ENCODE measurements at places on chromosomes 12 and 14.

GRCh38 chr14:71960494-71961353 is 28.5 kb downstream of the RGS6 start:
- DNase-seq: no peak

DNA sequence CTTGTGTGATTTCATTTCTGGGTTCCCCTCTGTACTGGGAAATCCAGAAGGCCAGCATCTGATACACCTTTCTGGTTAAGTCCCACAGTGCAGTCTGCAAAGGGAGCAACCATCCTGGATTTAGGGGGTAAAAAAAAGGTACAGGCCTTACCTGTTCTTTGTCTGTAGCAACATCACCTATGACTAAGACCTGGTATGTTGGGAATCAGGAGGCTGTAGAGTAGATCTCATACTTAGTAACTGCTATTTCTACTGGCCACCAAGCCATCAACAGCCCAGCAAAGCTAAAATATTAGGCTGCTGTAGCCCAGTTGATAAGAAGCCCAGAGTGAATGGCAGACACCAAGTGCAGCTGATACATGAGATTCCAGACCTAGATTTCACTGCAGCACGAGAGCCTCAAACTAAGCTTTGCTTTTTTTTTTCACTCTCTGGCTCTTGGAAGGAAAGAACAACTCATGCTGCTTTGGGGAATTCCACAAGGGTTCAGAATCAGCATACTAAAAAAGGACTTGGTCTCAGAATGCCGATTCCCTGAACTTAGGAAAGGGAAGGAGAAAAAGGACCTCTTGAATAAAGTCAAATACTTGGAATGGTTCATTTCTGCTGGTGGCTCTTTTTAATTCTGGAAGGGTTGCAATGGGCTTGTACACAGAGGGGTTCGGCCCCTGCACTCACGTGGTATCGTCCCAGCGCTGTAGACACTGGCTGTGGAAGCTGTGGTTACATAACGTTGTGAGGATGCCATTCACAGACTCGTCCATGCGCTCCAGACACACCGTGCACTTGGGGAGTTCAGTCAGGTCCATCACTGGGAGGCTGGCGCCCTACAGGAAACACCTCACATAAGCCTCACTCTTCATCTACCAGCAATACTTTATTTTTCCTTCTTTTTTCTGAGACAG is 20.5 kb downstream of the BRAP start:
- DNase-seq: no peak

DNA sequence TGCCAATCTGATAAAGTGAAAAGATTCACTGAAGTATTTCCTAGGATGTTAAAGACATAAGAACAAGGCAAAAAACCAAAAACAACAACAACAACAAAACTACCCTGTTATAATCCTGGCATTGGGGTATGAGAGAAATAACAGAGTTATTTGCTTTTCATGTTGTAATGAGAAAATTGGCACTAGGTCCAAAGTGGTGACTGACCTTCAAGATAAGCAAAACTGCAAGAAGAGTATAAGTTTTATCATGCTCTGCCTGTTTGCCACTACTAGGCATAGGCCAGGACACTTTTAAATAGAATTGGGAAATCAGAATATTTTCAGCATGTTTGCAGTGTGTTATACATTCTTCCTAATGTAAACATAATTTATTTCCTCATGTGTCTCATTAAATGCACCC is 140.1 kb upstream of the CPM start:
- no peak for DNase-seq

DNA sequence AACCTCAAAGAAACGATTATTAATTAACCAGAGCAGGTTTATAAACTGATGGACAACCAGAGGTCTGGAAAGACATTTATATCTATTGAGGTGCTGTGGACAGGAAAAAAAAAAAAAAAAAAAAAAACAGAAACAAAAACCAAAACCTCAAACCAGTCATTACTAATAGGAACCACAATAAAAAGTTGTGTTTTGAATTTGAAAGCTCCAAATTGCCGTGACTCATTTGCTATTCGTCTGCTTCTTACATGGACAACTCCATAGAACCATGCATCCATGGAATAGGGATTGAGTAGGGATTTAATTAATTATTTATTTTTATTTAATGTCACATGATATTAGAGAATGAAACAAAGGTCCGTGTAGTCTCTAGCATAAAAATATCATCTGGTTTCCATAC is 134.1 kb upstream of the SSTR1 start:
- no peak for DNase-seq

DNA sequence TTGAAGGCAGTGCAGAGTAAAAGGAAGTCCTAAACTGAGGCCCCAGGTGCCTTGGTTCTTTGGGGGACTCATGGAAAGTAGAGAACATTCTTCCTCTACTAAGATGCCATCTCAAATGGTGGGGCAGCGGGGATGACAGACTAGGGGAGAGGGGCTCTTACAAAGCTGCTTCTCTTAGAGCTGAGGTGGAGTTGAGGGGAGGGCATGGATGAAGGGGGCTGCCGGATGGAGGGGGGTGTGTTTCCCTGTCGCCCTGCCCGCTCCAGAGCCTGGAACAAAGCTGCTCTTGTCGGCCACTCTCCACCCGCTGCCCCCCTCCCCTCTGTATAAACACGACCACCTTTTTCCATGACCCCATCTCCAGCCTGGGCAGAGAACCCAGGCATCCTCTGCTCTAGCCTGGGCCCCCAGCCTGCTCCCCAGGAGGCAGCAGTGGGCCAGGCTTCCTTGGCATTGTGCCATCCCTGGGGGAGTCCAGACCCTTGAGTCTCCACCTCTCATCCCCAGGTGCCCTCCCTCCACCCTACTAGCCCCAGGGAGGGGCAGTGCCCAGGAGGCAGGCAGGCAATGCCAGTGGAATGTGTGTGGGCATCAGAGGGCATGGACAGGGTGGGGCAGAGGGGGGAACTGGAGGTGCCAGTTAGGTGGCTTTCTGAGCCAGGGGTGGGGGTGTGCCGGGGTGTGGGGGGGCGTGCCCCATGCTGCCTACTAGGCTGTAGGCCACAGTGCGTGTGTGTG is 1.7 kb downstream of the RARG start:
- DNase-seq: no peak

DNA sequence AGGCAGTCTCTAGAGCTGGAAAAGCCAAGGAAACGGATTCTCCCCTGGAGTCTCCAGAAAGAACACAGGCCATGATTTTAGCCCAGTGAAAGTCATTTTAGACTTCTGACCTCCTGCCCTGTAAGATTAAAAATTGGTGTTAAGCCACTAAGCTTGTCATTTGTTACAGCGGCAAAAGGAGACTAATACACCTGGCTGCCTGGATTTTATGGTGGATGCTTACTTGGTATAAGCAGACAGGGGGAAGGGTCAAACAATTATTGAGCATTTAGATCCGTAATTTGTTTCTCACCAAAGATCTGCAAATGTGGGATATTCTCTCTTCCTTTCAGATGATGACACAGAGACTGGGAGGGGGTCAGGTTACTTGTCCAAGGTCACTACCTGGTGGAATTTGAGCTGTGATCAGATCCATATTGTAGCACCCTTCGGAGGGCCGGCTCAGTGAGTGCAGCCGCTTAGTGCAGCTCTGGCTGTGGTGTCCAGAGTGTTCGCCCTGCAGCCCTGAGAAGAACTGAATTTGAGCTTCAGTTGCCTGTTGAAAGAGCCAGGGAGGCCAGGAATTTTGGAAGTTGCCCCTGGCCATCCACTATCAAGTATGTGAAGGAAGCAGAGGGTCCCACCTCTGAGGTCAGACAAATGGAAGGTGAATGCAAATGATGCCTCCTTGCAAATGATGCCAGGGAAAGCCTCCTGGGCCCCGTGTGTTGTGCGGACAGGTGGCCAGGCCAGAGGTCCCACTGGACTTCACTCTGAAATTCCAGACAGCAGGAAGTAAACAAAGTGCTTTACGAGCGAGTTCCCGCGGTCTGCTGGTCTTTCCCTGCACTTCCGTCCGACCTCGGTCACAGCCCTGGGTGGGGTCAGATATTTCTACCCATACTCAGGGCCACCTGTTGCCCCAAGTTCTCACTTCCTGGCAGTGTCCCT is 15.1 kb downstream of the GLRX5 start:
- DNase-seq: no peak

DNA sequence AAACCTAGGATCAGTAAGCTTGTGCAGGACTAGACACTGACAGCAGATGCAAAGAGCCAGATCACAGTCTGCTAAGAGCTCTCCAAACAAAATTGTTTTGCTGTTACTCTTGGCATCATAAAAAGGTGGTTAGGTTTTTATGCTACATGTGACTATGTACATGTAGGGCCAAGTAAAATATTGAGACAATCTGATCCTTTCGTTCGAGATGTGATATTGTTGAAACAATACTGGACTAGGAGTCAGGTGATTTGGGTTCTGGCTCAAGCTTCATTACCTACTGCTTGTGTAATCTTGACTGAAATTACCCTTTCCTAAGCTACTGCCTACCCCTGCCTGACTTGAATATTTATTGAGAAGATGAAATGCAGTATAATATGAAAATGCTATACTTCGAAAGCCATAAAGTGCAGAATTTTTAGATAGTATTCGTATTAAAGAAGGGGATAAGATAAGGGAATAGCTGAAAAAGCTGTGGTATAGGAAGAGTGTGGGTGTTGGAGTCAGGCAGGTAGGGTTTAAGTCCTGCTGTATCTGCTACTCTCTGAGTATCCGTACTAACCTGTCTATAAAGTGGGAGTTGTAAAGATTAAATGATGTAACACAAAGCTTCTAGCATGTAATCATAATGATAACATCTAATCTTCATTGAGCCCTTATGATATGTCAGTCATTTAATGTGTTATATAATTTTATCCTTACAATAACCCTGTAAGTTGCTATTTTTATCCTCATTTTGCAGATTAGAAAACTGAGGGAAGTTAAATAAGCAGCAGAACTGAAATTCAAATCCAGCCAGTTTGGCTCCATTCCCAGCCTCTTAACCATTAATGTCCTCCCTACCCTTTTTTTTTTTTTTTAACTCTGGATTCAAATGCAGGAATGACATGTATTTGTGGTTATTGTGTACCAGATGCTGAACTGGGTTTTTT is 38.6 kb upstream of the ATF1 start:
- no peak for DNase-seq

DNA sequence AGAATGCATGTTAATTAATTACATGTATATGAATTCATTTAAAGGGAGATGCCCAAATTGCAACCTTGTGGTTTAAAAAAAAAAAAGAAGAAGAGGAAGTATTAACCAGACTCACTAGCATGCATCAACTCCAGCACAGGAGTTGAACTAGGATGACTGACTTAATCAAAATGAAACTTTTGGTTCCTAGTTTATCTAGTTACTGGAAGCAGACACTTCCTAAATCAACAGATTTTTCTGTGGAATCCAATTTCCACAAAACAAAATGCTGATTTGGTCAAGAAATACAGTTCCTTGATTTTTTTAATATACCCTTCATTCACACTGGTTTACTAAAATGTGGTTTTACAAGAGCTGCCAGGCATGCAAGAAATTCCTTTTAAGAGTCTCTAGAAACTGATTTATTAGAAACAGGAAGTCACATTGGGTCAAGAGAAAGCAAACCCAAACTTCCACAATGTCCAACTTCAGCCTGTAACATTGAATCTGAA is 41.6 kb downstream of the ITPR2 start:
- DNase-seq: no peak

DNA sequence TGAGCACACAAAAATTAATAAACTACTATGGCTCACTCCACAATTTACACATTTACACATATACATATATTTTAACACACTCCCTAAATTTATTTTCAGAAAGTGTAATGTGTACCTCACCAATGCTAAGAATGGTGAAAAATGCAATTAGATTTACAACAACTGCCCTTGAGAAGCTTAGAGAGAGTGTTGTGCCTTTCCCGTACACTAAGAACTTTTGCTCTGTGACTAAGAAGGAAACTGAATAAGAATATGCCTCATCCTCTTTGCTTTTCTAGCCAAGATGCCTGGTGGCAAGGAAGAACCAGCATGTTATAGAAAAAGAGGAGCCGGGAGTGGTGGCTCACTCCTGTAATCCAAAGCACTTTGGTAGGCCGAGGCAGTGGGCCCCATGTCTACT is 62.3 kb downstream of the SINHCAF start:
- no peak for DNase-seq

- DNase-seq: no peak
Measured at GRCh38 chr12:172732-173161, 41.2 kb downstream of the SLC6A12 start.

DNA sequence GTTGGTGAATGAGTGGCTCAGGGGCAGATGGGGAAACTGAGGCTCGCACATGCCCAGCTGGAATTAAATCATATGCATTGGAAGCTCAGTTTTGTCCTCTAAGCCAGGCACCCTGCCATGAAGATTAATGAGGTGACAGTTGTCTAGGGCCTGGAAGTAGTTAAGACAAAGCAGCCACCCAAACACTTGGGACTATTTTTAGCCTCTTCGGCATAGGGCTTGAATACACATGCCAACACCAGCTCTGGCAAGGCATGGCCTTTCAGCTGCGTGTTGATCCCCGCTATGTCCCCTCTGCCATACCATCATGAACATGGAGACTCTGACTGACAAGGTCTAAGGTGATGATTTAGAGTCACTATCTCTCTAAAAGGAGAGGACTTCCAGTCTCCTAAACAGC is 250.2 kb downstream of the KSR2 start:
- DNase-seq: no peak

- DNase-seq: no peak
Measured at GRCh38 chr14:94239406-94239805, 53.7 kb downstream of the SERPINA10 start.

DNA sequence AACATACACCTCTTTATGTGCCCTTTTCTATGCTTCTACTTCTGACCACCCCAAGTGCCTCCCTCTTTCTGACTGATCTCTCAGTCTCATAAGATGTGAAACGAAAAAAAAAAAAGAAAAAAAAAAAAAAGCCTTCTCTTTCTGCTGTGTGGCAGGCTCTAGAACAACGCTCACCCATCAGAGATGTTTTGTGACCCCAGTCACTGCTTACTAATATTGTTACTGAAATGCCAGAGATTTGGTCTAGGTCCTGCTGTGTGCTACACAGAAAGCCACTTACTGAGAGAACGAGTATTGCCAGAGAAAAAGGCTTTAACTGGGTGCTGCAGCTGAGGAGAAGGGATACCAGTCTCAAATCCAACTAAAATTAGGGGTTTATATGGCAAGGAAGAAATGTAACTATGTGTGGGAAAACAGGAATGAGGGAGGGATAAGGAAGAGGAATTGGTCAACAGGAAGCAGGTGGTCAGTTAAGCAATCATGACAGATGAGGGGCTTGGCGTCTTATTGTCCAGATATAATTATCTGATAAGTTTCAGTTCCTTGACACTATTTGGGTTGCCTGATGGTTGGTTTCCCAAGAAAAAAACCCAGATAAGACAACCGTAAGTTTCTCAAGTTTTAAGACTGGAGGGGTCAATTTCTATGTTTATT is 149.0 kb downstream of the NAV3 start:
- DNase-seq: no peak

DNA sequence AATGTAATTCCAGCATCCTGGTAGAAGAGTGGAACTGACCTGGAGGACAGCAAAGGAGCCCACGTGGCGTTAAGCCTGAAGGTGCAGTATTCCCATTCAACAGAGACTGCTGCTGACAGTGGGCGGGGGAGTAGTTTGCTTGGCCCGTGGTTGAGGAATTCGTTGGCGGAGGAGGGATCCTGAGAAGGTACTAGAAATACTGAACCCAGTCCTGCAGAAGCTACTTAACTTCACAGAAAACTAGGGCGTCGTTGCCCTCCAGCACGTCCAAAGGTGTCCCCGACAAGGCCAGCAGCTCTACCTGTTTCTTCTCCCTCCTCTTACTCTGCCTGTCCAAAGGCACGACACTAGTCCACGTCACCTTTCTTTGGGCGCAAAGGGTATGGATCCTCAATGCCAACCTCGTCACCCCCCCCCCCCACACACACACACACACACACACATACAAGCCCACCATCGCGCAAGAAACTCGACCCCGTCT is 303 bp downstream of the PUS7L start:
- peak; percentile 41 for DNase-seq

GRCh38 chr14:36317650-36318049 is 2.8 kb downstream of the MBIP start:
- no peak for DNase-seq
